Germinal center (tissue), 1 donor: ENCODE measurements at places on chromosomes 3 and 15.

- DNase-seq, result no peak
Measured at GRCh38 chr15:59369597-59369996, 3.1 kb downstream of the MYO1E start.

DNA sequence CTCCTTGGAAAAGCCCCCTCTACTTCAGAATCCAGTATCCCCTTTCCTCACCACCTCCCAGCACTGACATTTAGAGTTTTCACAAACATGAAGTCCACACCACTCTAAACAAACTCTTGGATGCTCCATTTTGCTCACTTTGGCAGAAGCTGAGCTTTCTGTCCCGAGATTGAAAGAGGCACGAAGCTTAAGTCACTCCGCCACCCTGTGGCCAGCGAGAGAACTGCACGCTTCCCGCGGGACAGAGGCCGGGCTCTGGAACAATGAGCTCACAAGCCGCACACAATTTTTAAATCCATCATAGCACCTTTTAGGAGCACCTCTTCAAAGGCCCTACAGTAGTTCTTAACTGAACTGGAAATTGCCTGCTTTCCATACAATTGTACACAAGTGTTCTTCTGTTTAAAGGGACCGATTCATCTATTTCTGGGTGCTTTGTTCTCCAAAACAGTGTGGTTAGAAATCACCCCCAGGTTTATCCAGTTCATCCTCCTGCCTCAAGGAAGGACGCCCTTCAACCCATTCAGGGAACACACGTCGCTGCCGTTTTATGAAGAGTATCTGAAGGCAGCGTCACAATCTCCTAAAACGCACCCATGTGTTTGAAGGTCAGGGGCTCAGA, 226.1 kb downstream of the VPS13C start:
- DNase-seq, result peak; percentile 68

DNA sequence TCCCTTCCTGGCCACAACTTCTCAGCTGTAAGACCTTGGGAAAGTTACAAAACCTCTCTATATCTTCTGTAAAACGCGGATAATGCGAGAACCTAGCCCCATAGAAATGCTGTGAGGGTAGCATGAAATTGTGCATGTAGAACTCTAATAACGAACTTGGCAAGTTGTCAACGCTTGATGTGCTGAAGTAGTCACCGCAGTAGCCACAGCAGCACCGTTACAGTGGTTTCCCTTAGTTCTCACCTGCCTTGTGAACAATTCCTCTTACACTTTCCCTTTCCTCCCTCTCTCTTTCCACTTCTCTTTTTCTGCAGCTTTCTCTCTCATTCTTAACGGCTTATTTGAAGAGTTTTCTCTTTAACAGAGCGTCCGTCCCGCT, 447 bp upstream of the SHQ1 start:
- DNase-seq, result peak; percentile 10

DNA sequence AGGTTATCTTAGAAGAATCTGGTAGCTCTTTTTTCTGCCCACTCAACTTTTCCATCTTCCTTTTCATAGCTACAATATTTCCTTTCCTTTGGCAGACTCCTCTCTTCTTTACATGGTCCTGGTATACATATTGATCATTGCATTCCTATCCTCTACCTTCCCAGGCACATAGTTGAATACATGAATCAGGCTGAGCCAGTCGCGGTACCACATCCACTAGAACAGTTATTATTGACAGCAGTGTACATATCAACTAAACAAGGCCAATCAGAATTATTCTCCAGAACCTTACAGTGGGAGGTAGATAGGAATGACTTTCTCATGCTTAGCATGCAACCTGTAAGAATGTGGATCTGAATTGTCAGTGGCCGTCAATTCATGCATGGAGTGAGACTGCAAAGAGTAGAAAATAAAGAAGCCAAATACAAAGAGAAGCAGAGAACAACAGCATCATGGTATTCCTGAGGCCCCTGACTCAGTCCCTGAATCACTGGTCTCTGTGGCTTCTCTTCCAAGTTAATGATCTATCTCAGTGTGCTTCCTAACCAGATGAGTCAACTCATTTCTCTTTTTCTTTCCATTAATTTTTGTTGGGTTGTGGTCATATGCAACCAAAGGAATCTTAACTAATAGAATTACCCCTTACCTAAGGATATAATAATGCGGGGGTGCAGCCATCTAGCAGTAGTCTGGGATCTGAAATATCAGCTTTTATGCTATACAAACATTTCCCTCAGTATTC, 60.9 kb upstream of the DCBLD2 start:
- DNase-seq, result no peak

GRCh38 chr3:184968115-184968514, 156.1 kb downstream of the VPS8 start:
- no peak for DNase-seq

- DNase-seq, result no peak
Measured at GRCh38 chr3:125080077-125080476, 24.3 kb upstream of the HEG1 start.

DNA sequence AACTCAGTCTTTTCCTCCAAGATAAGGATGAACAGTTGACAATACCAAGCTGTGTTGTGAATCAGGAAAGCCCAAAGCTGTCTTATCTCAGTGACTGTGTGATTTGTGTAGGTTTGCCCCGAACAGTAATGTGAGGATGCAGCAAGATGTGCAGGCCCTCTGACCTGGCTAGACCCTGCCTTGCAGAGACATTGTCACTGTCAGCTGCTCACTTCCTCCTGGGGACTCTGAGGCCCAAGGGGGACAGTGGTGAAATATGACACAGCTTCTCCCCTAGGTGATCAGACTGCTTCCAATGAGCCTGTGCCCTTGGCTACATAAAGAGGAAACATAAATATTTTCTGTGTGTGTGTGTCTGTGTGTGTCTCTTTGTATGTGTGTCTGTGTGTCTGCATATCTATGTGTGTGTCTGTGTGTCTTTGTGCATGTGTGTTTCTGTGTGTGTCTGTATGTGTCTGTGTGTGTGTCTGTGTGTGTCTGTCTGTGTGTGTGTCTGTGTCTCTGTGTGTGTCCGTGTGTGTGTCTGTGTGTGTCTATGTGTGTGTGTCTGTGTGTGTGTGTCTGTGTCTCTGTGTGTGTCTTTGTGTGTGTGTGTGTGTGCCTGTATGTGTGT, 21.7 kb downstream of the LRRK1 start:
- peak; percentile 40 for DNase-seq

GRCh38 chr3:5232570-5232969, 45.1 kb downstream of the EDEM1 start:
- DNase-seq, result no peak

GRCh38 chr3:134249935-134250716, 533 bp downstream of the RYK start:
- peak; percentile 56 for DNase-seq

DNA sequence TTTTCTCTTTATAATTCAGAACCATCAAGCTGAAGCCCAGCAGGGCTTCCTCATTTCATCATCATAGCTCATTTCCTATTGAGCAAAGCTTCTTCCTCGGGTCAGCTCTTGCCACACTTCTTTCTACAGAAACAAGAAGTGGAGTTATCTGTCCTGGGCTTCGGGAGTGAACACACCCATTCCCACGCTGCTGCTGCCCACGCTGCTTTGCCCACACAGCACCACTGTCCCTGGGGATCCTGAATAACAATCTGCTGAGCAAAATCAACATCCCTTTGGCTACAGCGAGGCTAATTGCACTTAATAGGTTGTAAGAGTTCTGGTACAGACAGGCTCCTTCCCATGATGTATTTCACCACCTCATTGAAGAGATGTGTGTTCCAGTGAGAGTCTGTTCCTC, 23.7 kb downstream of the CEP19 start:
- DNase-seq, result no peak

DNA sequence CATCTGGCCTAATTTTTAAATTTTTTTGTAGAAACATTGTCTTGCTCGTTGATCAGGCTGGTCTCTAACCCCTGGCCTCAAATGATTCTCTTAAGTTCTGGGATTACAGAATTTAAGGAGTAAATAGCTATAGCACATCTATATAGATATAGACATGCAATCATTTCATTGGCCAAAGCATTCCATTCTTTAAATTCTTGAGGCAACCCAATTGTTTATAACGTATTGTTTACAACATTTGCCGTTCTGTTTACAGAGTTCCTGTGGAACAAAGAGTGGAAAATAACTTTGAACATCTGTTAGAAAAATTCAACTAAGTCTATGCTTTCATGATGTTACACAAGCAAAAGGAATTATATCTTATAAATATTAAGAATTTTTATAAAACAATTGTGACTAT, 205.2 kb upstream of the ROBO2 start:
- DNase-seq, result no peak

GRCh38 chr3:56096999-56097398, 371.3 kb downstream of the ERC2 start:
- DNase-seq, result no peak
